NCI-H82 (cell line): ENCODE measurements at places on chromosomes 12 and 14.
A peak's percentile ranks its signal among the peaks of the same experiment; 100 is the strongest.

DNA sequence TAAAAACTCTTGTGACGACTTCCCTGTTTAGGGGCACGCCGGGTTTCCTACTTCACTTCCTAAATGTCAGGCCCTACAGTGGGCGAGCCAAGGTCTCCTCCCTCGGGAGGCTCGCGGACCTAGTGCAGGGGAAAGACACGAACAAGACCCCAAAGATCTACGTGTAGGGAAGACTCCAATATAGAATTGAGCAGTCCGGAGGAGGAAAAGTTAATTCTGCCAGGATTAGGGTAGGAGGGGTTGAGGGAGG, 564 bp downstream of the ATXN3 start:
- no peak for DNase-seq

- no peak for DNase-seq
Observed at GRCh38 chr12:91493308-91493707, 310.7 kb upstream of the DCN start.

DNA sequence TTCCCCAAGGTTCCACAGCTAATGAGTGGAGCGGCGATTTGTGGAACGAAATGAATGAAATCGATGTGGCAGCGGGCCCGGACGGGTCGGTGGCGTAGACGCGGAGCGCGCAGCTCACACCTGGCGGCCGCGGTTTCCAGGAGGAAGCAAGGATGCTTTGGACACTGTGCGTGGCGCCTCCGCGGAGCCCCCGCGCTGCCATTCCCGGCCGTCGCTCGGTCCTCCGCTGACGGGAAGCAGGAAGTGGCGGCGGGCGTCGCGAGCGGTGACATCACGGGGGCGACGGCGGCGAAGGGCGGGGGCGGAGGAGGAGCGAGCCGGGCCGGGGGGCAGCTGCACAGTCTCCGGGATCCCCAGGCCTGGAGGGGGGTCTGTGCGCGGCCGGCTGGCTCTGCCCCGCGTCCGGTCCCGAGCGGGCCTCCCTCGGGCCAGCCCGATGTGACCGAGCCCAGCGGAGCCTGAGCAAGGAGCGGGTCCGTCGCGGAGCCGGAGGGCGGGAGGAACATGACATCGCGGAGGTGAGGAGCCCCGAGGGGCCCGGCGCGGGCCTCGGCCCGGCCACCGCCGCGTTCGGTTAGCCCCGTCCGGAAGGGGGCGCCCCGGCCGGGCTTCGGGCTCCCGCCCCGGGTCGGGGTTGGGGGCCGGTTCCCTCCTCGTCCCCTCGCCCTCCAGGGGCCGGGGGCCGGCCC, at the start of gene PTPN11:
TSS of gene PTPN11 (plus strand) at position 340 of the 689 bp plus-strand sequence. CDS start at position 505, 165 bp downstream.
- DNase-seq: peak; percentile 84

GRCh38 chr14:102779574-102780315, 2.5 kb downstream of the TRAF3 start:
- DNase-seq: peak; percentile 23

- no peak for DNase-seq
Observed at GRCh38 chr12:78703820-78704525, 160.6 kb upstream of the SYT1 start.

- no peak for DNase-seq
Observed at GRCh38 chr12:4558171-4558570, 3.8 kb upstream of the DYRK4 start.
